NCI-H1694 treated with DMSO at 0.1 percent for 48 hours (cell line): ENCODE measurements at places on chromosomes 1 and 21.
A peak's percentile ranks its signal among the peaks of the same experiment; 100 is the strongest.

DNA sequence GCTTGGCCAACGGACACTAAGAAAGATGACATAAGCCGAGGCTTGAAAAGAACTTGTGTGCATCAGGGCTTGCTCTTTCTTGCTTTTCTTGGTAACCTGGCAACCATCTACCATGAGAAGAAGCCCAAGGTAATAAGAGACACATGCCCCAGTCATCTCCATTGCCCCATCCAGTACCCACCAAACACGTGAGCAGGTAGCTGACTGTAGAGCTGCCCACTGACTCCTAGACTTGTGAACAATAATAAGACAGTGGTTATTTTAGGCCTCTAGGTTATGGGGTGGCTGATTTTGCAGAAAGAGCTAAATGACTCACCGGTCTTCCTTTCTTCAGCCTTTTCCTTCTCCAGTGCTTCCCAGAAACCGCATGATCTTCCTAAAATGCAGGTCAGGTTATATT lies 105.0 kb upstream of the JUN start:
- DNase-seq, result no peak

DNA sequence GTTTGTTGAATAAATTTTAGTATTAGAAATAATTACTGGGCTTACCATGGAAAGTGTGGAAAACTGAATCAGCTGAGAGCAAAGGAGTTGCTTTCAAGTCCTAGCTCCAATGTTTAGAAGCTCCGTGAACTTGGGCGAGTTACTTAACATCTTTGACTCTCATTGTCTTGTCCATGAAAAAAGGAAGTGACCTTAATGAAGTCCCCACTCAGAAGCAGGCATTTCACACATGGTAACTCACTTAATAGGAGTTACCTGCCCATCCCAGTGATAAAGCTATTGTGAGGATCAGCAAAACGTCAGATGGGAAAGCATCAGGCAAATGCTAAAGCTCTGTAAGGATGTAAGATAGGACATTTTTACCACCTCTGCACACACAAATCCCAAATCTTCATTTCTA lies 34.0 kb upstream of the GADD45A start:
- DNase-seq, result no peak

GRCh38 chr1:226110249-226111097 lies 48.0 kb downstream of the H3-3A start:
- peak; percentile 10 for DNase-seq

DNA sequence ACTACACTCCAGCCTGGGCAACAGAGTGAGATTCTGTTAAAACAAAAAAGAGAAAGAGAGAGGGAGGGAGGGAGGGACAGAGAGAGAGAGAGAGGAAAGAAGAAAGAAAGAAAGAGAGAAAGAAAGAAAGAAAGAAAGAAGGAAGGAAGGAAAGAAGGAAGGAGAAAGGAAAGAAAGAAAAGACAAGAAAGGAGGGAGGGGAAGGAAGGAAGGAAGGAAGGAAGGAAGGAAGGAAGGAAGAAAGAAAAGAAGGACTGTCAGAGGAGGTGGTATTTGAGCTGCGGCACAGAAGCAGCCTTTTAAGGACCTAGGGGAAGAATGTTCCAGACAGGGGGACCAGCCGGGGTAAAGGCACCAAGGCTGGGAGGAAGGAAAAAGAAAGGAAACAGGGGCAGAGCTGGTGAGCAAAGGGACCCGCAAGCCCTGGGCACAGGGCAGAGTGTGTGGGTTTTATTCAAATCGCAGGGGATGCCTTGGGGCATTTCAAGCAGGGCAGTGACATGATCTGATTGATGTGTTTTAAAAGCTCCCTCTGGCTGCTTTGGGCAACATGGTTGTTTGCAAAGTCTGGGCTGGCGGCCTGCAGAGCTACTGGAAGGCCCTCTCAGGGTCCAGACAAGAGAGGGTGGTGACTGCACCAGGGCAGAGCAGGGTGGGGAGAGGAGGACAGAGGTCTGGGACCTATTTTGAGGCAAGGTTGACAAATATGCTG lies 176.9 kb upstream of the VAMP3 start:
- no peak for DNase-seq

- no peak for DNase-seq
Observed at GRCh38 chr1:18532390-18533170, 51.9 kb downstream of the KLHDC7A start.
